ENCODE measurements at places on chromosomes 5 and 9.
A peak's percentile ranks its signal among the peaks of the same experiment; 100 is the strongest.

DNA sequence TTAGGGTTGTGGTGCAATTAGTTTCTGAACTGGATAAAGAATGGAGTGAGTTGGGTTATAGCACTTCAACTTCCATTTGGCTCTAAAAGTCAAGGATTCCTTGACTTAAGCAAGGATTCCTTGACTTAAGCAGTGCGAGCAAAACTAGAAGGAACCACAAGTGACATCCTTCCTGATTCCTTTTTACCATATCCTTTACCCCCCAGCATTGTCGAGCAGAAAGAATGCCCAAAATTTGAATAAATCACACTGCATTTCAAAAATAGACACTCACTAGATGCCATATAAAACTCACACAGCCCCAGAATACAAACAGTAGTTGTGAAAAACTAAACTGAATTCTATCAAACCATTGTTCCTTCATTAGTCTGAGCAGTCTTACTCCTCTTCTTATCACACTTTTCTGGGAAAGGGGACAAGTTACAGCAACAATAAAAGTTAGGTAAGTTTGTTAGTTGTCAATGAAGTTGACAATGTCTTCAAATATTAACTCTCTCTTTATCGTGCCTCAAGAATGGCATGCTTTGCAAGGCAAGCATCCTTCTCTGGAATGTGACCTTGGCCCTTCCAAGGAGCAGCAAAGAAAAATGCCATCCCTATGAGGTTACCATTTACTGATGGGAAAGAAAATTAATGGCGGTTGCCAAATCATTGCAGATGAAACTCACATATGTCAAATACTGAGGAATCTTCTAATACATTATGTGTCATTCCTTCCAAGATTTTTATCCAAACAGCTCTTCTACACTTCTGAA, 273.3 kb upstream of the ANKRD55 start:
- no peak for DNase-seq

GRCh38 chr5:13553896-13554295, 390.6 kb downstream of the DNAH5 start:
- no peak for DNase-seq

GRCh38 chr9:125652759-125653158, 54.2 kb downstream of the MAPKAP1 start:
- DNase-seq = no peak

DNA sequence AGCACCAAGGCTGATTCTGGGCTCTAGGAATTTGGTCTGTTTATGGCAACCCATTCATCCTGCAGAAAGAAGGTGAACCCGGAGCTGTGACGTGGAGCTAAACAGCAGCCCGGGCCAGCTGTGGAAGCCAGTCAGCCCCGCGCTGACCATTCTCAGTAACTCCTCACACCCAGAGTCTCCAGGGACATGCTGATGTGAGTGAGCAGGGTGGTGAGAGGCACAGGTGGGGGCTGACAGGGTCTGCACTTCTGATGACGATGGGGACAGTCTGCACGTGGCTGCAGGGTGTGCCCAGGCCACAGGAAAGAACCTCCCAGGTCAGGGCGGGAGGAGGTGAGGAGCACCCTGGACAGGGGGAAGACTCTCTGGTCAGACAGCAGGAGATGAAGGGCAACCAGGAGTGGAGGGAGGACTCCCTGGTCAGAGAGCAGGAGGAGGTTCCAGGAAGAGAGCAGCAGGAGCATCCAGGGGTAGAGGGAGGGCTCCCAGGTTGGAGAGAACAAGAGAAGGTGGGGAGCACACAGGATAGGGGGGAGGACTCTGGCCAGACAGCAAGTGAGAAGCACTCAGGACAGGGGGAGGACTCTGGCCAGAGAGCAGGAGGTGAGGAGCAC, 26.1 kb upstream of the SLC6A3 start:
- DNase-seq = no peak

DNA sequence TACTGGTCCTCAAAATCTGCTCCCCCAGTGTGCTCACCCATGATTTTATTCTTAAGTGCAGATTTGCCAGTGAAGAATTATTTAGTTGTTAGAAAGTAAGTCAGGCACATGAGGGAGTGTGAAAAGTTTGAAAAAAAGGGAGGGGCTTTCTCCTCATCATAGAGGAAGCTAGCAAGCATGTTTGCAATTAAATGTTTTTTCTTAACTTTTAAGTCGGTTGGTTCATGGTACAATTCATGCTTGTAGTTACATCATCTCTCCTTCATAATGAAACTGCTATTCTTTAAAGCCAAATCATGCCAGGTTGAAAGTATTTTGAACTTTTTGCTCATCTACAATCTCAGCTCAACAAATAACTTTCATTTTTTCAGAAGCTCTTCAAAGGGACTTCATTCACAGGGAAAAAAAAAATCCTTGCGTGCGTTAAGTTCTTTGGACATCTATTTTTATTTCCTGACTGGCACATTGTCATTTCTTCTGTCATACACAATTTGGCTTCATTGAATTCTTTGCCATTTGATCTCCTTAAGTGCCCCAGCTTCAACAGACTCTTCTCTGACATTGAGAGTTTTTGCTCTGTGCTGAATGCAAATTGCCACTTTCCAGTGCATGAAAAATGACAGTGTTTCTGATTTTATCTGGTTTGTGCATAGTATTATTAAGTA, 456.9 kb downstream of the TMEM232 start:
- DNase-seq = no peak

DNA sequence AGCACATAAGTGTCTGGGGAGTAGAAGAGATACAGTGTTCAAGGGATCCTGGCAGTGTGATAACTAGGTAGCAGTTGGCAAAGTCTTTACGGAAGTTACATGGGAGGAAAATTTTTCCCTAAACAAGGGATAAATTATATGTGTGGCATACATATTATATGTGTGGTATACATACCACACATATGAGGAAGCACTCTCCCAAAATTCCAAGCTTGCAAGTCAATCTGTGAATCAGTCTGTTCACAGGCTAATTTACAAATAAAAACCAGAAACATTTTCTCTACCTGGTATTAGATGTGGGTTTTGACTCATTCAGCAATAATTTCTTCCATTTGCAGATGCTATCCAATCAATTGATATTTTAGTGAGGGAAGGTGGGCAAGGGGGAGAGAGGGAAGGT, 110.0 kb downstream of the ISOC1 start:
- DNase-seq = no peak

GRCh38 chr9:16023446-16023845, 470.6 kb downstream of the CCDC171 start:
- no peak for DNase-seq

GRCh38 chr5:137622850-137623249, 113.0 kb downstream of the KLHL3 start:
- peak; percentile 46 for DNase-seq

GRCh38 chr5:121239951-121240350, 611.7 kb upstream of the FTMT start:
- no peak for DNase-seq

GRCh38 chr5:9437741-9438240, 108.1 kb downstream of the SEMA5A start:
- no peak for DNase-seq

DNA sequence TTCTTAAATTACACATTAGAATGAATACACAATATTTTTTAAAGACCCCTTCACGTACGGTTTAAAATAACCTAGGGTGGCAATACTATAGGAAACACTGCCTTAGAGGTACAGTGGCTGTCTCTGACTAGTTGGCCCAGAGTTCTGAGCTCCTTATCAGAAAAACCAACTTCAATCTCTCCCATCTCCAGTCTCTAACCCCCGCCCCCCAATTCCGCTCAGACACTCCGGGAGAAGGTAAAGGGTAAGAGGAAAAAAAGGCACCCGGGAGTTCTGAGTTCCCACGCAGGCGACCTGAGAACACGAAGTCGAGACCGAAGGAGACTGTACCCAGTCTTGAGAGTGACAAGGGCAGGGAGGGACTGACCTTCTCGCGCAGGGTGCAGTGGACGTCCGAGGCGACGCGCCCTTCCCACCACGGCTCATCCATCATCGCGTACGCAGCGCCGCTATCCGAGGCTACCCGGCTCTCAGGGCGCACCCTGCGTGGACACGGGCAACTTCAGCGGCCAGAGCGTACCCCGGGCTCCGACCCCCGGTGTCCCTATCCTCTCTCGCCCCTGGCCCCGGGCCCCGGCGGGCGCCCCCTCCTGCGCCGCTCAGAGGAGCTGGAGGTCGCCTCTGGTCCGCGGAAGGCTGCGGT, 752 bp downstream of the CCNJL start:
- no peak for DNase-seq

- no peak for DNase-seq
Observed at GRCh38 chr9:127396253-127396807, 639 bp upstream of the SLC2A8 start.

DNA sequence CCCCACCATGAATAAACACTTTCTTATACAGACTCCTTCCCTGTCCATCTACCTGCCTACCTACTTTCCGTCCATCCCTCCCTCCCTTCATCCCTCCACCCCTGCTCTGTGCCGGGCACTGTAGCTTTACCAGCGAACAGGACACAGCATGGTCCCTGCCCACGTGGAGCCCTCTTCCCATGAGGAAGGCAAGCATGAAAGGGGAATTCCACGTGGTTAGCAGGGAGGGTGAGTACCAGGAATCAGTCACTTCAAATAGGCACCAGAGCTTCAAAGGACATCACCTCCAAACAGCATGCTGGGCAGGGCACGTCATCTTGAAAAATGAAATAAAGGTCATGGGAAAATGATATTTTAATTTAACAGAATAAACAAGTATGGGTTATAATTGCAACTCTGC, 35.0 kb upstream of the TDRD7 start:
- no peak for DNase-seq

DNA sequence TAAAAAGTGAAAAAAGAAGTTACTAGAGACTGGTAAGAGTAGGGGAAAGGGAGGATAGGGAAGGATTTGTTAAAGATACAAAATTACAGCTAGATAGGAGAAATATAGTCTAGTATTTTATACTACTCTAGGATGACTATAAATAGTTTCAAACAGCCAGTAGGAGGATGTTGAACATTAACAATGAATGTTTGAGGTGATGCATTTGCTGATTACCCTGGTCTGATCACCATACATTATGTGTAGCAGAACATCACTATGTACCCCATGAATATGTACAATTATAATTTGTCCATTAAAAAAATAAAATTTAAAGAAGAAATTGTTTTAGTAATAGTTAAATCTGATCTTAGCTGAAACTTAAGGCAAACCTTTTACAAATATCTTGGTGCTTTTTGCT, 302.6 kb downstream of the ARHGAP26 start:
- DNase-seq = no peak

GRCh38 chr9:121640076-121640475, 11.4 kb upstream of the DAB2IP start:
- no peak for DNase-seq

- no peak for DNase-seq
Observed at GRCh38 chr5:56360816-56361215, 127.7 kb upstream of the ANKRD55 start.

- no peak for DNase-seq
Observed at GRCh38 chr5:96031811-96032261, 70.2 kb upstream of the ELL2 start.

DNA sequence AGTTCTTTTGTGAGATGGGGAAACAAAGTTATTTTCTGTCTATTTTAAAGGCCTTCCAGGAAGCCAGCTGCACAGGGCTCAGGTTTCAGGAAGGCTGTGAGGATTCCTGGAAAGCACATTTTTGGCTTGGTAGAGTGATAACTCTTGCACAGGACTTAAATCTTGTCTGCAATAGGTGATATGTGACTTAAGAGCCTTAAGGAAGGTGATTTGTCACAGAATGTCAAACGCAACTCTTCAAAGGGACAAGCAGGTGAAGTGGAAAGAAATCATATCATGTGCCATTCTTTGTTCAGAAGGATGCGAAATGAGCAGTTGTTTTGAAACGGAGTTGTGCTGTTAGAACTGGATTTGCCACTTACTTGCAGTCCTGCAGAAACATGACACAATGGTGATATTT, 459.3 kb downstream of the MAT2B start:
- no peak for DNase-seq

DNA sequence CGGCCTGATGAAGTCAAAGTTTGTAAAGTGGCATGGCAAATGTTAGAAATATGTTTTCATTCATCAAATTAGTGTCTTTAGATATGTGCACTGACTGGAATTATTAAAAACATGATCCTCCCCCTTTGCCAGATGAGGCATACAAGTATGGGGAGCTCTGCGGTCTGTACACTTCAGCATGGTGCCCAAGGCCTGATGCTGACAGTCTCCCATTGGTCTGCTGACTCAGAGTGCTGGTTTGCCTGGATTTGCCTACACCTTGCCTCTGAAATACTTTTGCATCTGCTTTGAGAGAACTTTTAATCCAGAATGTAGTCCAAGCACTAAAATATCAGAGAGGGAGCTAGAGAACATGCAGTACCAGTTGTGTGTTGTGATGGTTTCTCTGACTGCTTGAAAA, 354.3 kb upstream of the ACTBL2 start:
- no peak for DNase-seq
